Substantia nigra (tissue), 51 donors: ENCODE measurements at places on chromosomes 3 and 15.

GRCh38 chr3:78698431-78698830 lies 1069.4 kb downstream of the ROBO1 start:
- DNase-seq: no peak

DNA sequence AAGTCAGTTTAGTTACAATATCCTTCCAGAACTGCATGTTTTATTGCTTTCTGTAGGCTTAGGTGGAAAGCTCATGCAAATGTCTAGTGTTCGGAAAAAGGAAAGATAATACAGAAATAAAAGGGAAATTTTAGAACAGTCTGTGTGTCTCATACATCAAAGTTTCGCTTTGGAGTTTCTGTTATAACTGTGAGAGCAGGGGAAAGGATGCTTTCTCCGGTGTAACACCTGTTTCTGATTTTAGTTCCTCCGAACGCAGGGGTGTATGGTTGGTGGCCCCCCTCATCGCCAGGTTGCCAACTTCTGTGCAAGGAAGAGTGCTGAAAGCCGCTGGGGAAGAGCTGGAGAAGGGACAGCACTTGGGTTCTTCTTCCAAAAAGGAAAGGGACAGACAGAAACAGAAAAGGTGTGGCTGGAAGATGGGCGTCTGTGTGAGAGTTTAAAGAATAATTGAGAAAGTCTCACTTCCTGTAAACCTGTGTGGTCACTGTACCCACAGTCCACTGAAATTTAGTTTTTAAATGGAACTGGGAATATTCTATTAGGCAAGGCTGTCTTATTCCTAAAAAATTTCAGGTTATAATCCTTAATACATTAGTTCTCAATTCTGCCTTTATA lies 6.7 kb downstream of the P2RY12 start:
- no peak for DNase-seq

GRCh38 chr15:73004462-73004861 lies 47.8 kb upstream of the NEO1 start:
- no peak for DNase-seq

- peak; percentile 27 for DNase-seq
These were observed at the start of gene ACTRT3 for GRCh38 chr3:169769287-169770181. Gene ACTRT3 (minus strand): TSS chr3:169769561. CDS start chr3:169769520, 41 bp downstream.

- no peak for DNase-seq
These were observed 16.7 kb downstream of the TFG start for GRCh38 chr3:100725935-100726513.

DNA sequence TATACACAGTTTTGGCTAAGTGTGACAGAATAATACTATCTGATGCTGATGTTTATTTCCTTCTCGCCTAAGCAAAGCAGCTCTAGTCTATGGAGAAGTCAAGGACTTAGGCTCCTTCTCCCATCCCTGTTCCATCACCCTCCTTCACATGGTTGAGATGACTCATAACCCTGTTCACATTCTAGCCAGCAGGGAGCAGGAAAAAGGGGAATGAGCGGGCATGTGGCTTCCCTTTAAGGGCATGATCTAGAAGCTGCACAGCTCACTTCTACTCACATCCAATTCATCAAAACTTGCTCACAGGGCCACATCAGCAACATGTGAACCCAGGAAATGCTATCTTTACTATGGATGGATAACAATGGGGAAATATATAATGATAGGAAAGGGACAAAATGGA lies 40.9 kb downstream of the CBLB start:
- DNase-seq: no peak

GRCh38 chr15:35740761-35741160 lies 194.8 kb upstream of the DPH6 start:
- no peak for DNase-seq

GRCh38 chr3:30982416-30983075 lies 88.1 kb upstream of the GADL1 start:
- DNase-seq: no peak

DNA sequence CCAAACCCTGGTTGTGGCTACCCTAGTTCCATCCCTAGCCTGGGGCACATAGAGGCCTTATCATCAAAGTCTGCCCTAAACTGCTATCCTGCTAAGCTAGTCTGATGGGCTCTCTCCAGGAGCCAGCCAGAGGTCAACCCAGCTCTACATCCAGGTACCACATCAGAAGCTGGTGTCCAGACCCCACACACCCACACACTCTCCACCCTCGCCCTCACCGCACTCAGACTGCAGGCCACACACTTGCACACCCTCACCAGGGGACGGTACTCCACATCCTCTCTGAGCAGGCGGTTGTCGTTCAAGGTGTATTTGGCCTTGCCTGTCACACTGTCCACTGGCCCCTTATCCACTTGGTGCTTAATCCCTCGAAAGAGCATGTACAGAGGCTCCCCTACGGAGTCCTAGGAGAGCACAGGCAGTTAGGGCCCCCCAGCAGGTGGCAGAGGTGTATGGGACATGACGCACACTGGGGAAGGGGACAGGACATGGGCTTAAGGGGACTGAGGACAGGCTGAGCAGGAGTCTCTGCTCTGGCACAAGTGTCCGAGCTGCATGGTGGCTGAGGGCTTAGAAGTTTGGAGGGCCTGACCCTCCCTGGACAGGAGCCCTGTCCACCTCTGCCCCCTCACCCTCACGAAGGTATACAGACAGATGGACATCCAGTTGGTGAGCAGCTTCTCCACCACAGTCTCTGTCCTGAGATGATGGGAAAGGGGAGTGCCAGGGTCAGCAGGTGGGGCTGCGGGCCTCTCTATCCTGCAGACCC lies 18.1 kb downstream of the PLXNB1 start:
- DNase-seq: no peak

- no peak for DNase-seq
These were observed 16.4 kb downstream of the PRR23E start for GRCh38 chr3:127209155-127209839.

DNA sequence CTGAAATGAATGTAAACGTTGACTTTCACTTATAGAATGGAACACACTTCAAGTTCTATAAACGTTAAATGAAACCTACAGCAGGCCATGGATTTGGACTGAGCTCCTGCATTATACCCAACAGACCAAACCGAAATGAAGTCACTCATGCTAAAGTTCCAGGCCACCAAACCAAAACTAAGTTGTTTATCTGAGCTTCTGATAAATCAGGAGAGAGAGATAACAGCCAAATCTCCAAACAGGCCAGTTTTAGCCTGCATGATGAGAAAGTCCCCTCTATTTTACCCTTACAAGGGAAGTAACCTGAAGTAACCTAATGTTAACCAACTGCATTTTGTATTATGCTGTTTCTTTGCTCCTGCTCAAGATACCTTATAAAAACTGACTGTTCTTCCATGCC lies 44.5 kb downstream of the DCUN1D1 start:
- no peak for DNase-seq

DNA sequence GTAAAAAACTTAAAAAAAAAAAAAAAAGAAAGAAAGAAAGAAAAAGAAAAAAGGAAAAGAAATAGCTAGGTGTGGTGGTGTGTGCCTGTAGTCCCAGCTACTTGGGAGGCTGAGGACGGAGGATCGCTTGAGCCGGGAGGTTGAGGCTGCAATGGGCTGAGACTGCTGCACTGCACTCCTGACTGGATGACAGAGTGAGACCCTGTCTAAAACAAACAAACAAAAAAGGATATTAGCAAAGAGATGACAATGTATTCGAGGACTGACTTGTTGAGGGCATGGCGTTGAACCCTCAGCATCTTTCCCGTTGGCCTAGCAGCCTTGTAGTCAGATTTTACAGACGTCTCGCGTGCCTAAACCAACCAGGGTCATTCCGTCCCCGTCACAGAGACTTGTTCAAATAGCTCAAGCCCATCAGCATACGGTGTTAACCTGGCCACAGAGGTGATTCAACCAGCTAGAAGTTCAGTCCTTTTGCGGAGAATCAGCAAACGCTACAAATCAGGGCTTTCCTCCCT lies 528 bp upstream of the NIT2 start:
- no peak for DNase-seq
